ENCODE measurements at places on chromosomes 12 and 14.

GRCh38 chr12:100158535-100158934 lies 15.9 kb upstream of the BLTP3B start:
- no peak for DNase-seq

DNA sequence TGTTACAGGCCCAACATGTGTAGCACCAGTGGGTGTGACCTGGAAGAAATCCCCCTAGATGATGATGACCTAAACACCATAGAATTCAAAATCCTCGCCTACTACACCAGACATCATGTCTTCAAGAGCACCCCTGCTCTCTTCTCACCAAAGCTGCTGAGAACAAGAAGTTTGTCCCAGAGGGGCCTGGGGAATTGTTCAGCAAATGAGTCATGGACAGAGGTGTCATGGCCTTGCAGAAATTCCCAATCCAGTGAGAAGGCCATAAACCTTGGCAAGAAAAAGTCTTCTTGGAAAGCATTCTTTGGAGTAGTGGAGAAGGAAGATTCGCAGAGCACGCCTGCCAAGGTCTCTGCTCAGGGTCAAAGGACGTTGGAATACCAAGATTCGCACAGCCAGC lies 8.6 kb downstream of the BCL2L14 start:
- DNase-seq: no peak

GRCh38 chr12:49944046-49944445 lies 6.5 kb upstream of the AQP2 start:
- DNase-seq: no peak

DNA sequence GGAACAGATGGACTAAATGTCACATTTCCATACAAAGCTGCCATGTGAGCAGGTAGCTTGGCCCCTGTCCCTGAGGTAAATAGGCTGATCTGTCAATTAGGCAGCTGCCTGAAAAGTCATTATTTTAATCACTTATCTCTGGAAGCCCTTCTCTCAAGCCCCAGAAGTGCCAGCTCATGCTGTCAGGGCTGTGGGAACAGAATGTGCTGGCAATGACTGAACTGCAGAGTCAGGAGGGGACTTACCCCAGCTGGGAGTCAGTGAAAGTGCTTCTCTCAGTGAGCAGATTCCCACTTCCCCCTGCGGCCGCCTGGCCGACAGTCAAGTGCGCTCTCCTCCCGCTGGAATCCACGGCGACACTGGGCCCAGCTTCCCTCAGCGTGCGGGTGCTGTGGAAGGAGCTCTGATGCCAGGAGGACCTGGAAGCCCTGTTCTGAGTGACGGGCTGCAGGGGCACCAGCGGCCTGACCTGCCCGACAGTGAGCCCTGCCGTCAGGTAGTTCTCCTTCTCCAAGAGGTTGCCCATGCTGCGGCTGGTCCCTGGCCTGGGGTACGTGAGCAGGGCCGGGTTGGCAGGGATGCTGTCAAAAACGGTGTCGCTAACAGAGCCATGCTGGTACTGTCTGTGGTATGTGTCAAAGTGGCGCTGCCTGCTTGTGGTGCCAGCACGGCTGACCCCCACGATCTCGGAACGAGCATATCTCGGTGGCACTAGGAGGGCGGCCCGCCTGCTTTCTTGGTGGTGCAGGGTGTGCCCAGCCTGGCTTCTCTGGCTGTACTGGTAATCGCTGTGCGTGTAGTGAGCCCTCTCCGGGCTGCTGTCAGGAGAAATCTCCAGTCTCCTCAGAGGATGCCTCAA lies 18.7 kb downstream of the PKP2 start:
- DNase-seq: no peak

- DNase-seq: no peak
Observed at GRCh38 chr14:90491221-90491885, 94.5 kb downstream of the CALM1 start.

DNA sequence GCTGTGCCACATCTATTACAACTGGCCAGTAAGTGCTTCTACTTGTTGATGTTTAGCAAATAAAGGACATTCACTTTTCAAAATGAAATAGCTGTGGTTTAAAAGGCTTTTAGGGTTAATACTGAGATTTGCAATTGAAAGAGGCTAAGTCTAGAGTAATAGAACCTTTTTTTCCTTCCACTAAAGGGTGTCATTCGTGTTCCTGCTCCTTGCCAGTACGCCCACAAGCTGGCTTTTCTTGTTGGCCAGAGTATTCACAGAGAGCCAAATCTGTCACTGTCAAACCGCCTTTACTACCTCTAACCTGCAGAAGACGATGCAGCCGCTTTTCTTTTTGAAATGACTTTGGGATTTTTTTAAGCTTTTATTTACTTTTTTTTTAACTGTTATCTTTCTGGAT lies 33.6 kb downstream of the PIWIL1 start:
- no peak for DNase-seq

- DNase-seq: no peak
Observed at GRCh38 chr12:103637021-103637420, 49.9 kb downstream of the STAB2 start.

- no peak for DNase-seq
Observed at GRCh38 chr12:93778766-93779165, 101.6 kb downstream of the CRADD start.

DNA sequence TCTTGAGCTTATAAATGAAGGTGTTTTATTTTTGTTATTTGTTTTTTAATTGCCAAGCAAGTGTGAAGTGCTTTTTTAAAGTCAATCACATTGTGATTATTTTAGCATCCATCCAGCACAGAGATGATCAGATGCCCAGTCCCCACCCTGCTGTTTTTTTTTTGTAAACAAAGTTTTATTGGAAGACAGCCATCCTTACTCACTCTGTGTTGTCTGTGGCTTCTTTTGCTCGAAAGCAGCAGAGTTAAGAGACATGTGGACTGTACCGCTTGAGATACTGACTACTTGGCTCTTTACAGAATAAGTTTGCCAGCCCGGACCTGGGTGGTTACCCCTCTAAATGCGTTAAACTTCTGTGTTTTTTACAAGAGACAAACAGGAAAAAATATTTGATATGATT lies 30.9 kb upstream of the AMN start:
- no peak for DNase-seq

DNA sequence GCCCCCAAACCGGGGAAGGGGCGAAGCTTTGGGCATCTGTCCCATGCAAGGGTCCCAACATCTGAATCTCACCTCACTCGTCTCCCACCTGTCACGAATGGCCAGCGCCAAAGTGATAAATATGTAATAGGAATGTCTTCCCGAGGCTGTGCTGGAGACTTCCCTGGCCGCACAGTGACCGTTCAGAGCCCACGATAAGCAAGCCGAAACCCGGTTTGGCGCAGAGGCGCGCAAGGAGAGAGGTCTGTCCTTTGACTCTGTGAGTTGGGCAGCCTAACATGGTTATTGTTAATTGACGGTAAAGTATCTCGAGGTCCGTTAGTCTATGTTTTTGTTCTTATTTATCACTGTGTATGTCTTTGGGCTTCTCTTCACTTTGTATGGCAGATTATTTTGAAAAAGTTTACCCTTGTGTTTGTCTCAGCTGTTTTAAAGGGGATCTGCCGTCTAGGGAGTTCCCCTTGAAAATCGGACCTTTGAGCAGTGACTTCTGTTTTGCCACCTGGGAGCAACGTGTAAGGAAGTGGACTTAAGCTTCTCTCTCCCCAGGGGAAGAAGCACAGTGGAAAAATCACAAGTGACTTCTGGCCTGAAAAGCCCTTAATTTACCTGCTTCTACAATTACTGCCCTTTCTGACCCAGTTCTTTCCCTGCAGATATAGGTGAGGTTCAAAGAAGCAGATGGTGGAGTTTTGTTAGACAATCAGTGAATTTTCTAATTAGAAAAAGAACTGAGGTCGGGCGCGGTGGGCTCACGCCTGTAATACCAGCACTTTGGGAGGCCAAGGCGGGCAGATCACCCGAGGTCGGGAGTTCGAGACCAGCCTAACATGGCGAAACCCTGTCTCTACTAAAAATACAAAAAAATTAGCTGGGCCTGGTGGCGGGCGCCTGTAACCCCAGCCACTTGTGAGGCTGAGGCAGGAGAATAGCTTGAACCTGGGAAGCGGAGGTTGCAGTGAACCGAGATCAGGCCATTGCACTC lies 1.1 kb upstream of the TM9SF1 start:
- DNase-seq: peak; percentile 25

- DNase-seq: no peak
Observed at GRCh38 chr12:25307818-25308217, 57.1 kb upstream of the KRAS start.

GRCh38 chr12:69998922-69999321 lies 173.9 kb downstream of the MYRFL start:
- DNase-seq: no peak

DNA sequence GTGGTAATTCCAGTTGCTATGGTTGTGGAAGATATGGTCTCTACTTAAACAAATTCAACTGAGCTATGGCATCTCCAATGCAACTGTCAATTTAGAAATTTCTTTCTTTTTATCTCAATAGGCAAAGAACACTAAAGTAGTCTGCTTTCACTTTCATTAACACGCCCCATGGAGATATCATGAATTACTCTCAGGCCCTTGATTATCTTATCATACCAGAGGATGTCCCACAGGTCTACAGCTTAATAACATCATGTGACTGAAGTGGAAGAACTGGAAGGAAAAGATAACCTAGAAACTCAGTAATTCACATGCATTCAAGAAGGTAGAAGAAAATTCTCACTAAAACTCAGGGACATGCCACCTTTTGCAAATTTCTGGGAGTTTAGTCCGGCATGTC lies 114.3 kb downstream of the FLRT2 start:
- no peak for DNase-seq

DNA sequence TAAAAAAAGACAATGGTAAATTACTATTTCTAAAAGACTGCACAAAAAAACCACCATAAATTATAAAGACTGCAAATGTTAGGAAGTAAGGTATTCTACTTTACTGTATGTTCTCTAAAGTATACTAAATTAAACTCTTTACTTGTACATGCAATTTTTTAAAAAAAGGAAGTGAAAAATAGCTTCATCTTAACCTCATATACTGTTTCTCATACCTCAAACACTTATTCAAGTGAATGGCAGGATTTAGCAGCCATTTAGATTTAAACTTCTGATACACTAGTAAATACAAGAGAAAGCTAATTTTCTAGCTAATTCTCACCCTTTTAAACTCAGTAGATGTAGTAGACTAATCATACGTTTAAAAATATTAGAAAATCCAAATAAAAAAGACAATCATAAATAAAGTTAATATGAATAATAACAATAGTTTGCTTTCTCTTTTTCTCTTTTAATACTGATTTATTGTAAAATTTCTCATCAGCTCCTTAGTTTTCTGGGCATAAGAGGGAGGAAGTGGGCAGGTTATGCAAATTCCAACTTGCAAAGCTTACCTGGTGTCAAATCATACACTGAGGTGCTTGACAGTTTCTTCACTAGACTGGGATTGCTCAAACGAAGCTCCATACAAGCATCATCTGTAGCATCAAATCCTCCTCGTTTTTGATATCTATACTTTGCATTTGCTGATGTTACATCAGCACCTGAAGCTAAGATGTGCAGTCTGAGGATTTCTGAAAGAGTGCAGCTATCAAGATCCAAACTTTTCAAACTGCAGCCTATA lies 71.0 kb upstream of the CFL2 start:
- DNase-seq: no peak

DNA sequence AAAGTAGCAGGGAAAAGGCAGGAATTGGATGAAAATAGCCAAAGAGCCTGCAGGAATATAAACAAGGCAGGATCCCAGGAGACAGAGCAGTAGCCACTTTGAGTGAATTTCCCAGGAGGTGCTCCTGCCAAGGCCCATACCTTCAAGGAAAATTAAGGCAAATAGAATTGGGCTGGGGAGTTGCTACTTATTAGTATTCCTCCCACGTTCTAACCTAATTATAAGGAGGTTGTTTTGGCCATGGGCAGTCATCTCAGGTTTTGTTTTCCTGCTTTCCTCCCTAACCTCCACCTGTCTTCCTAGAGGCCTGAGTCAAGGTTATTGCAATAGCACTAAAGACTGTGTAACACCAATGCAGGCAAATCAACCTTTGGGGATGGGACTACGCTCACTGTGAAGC lies 73.1 kb downstream of the DAD1 start:
- DNase-seq: no peak

DNA sequence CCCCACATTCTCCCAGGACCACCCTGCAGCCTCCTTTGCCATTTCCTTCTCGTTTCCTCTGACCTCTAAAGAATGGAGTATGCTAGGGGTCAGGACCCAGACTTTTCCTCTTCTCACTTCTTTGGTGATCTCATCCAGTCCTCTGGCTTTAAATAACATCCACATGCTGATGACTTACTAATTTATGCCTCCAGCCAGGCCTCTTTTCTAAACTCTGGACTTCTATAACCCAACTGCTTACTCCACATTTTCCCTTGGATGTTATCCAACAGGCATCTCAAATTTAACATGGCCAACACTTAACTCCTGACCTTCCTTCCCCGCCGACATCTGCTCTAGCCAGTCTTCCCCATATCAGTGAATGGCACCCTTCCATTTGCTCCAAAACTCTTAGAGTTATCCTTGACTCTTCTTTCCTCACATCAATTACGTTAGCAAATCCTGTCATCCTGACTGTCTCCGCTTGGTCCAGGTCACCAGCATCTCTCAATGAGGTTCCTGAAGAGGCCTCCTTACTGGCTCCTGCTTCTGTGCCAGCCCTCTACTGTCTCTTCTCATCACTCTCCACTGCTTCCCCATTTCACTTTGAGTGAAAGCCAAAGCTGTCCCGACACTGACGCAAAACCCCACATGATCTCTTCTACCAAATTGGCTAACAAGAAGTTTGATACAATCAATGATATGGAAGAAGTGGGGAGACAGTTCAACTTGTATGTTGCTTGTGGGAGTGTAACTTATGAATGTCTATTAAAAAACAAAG lies 42.7 kb downstream of the TMBIM6 start:
- DNase-seq: no peak

DNA sequence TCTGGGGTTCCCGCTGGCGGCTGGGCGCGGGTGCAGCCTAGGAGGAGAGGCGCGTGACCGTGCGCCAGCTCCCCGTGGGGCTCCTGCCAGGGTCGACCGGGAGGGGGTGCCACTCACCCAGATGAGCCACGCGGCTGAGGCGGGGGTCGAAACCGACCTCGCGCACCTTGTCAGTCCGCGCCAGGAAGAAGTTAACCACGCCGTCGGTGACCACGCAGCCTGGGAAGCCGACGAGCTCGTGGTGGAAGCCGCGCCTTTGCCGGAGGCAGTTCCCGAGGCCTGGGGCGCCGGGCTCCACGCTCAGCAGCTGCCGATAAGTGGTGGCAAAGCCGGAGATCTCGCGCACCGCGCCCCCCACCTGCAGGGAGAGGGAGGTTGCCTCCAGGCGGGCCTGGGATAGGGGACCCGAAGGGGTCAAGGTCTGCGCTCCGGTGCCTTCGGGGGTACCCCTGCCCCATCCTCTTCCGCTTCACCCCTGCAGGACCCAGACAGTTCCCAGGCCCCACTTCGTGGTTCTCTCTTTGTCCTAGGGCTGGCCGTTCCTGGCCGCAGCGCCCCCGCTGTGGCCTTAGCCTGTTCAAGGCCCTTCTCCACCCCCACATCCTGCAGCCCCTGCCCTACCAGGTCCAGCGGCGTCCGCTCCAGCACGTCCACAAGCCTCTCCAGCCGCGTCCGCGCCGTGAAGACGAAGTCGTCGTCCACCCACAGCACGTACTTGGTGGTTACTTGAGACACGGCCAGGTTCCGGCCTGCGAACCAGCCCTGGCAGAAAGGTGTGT lies 5.3 kb downstream of the B4GALNT1 start:
- DNase-seq: no peak

- no peak for DNase-seq
Observed at GRCh38 chr12:52203079-52203921, 11.5 kb upstream of the KRT80 start.

- no peak for DNase-seq
Observed at GRCh38 chr12:66319266-66319954, 17.1 kb downstream of the HELB start.

Data from SW 1271 (cell line).